Cortex of kidney (tissue), 1 donor: ENCODE measurements at places on chromosomes 6 and 20.

- DNase-seq = no peak
Measured at GRCh38 chr20:2799271-2799670, 1.2 kb downstream of the CPXM1 start.

- no peak for DNase-seq
Measured at GRCh38 chr6:163501439-163501838, 86.9 kb downstream of the QKI start.

- no peak for DNase-seq
Measured at GRCh38 chr6:108751851-108752732, 96.1 kb upstream of the ARMC2 start.

- no peak for DNase-seq
Measured at GRCh38 chr20:38147163-38147562, 17.9 kb downstream of the TGM2 start.

DNA sequence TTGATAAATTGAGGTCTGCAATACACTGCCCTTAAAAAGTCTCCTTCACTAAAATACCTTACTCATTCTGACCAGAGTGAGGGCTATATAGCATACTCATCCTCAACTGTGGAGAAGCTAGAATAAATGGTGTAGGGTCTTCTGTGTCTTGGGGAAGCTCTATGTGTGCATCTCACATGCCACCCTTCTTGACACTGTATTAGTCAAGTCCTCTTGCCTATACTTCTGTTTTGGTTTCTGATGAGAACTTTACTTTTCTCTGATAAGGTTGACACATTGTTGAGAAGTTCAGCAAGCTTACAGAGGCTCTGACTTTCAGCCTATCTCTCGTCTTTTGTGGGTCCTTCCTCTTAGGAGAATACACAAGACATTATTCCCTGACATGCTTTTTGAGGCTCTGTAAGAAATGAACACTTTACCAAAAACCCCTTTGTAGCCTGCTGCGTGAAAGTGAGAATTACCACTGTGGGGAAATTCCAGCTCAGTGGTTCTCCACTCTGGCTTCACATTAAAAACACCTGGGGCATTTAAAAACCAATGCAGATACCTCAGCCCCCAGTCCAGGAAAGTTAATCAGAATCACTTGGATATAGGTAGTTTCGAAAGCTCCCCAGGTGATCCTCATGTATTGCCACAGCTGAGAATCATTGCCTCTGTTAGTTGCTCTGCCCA lies 372.1 kb upstream of the HS3ST5 start:
- DNase-seq = no peak

GRCh38 chr20:4117867-4118266 lies 102.5 kb upstream of the RNF24 start:
- no peak for DNase-seq

DNA sequence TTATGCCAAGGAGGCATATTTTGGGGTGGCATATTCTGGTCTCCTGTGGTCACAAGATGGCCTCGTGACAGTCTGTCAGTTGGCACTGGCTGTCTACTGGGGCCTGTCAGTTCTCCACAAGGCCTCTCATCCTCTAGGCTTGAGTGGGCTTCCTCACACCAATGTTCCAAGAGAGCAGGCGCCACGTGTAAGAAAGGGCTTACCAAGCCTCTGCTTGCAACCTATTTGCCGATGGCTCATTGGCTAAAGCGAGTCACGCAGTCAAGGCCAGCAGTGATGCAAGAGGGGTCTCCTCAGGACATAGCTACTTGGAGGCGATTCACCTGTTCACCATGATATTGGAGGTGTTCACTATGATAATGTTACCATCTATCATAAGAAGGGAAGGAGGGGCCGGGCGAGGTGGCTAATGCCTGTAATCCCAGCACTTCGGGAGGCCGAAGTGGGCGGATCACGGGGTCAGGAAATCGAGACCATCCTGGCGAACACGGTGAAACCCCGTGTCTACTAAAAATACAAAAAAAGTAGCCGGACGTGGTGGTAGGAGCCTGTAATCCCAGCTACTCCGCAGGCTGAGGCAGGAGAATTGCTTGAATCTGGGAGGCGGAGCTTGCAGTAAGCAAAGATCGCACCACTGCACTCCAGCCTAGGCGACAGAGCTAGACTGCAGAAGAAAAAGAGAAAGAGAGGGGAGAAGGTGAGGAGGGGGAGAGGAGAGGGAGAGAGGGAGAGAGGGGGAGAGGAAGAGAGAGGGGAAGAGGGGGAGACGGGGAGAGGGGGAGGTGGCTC lies 35.3 kb downstream of the C6orf52 start:
- DNase-seq = no peak

DNA sequence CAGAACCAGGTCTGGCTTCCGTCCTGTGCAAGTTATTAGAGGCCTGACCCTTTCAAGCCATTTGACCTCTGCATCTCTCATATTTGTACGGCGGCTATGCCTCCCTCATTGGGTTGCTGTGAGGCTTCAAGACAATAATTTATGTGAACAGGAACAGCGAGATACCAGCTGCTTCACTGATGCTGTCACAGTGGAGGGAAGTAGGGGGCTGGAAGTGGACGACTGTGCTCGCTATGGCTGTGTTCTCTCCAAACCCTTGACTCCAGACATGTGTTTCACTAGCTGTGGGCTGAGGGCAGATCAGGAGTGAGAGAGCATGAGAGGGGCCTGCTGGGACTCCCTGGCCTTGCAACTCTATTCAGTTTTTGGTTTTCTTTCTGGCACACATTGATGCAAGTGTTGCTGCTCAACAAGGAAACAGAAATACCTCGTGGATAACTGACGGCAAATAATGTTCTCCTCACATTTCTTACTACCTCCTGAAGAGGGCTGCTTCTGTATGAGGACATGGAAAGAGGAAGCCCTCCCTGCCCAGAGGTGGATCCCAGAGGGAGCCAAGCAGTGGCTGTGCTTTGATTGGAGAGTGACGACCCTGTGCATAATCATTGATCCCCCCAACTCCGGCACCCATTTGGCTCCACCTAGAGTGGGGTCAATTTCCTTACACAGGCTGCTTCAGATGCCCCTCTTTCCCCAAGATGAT lies 34.7 kb upstream of the SCP2D1 start:
- no peak for DNase-seq

DNA sequence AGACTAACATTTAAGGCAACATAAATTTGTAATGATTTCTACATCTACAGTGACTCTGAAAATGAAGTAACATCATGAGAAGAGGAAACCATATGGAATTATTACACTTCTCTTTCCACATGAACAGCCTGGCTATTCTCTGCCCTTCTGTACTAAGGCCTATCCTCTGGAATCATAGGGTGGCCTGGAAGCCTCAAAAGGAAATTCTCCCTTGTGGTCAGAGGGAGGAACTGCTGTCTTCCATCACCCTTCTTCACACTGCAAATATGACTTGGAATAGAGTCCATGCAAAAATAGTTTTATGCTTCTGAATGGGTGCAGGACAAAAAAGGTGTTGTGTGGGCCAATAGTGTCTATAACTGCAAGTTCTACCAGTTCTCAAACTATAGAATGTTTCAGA lies 44.6 kb upstream of the SH3BGRL2 start:
- DNase-seq = no peak

GRCh38 chr6:160258346-160259142 lies at the start of gene SLC22A2:
Gene SLC22A2 (minus strand): TSS chr6:160258821. CDS start chr6:160258757, 64 bp downstream.
- no peak for DNase-seq

DNA sequence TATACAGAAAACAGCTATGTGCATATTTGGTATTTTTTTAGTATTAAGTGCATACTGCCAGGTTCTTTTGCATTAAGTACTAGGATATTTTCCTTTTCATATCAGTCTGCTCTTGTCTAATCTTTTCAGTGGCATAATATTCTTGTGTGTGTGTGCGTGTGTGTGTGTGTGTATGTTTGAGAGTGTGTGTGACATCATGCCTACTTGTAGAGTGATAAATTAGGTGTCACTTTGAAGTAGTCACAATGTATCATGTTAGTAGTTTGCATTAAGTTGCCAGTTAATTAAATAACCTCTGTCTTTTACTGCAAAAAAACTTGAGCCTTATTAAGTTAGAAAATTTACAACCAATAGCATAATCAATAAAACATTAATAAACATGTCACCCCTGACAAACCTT lies 65.3 kb downstream of the CD83 start:
- no peak for DNase-seq

GRCh38 chr6:20259316-20260049 lies 47.2 kb upstream of the MBOAT1 start:
- no peak for DNase-seq

GRCh38 chr20:19253916-19254820 lies 41.7 kb downstream of the SLC24A3 start:
- no peak for DNase-seq

GRCh38 chr6:123659960-123660748 lies 23.4 kb upstream of the TRDN start:
- no peak for DNase-seq

DNA sequence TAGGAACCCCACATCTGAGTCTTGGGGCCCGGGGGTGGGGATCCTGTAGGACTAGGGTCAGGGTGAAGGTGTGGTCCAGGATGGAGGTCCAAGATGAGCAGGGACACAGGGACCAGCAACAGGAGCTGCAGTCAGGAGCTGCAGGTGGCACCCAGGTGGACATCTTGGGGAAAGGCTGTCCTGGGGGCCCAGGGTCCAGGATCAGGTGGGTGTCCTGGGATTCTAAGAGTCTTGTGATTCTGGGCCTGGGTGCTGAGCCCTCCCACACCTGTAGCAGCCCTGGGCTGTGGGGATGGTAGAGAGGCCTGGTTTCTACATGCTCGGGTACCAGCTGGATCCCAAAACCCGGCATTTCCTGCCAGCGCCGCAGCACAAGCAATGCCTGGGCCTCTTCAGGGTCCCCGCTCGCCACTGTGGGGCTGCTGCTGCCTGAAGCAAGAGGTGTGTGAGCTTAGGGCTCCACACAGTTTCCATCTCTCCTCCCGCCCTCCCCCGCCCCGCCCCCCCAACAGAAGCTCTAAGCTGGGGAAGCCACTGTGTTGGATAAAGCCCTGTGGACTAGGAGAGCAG lies 20.7 kb downstream of the ERGIC3 start:
- no peak for DNase-seq

GRCh38 chr6:31631681-31632278 lies 11.3 kb downstream of the PRRC2A start:
- DNase-seq = no peak

DNA sequence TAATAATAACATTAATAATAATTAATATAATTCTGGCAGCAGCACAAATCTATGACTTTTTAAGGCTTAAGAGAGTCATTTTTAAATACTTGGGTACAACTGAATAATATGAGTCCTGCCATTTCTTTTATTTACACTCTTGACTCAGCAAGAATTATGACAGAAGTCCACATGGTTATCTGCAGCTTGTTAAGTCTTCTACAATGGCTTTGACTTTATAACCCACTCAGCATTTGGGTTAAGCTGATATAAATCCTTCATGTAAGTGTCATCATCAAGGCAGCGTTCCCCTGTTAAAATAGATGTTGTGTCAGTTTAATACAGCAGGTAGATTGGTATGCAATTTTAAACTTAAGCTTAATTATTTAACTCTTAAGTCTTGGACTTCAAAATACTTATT lies 131.7 kb downstream of the ARHGAP18 start:
- DNase-seq = no peak

- no peak for DNase-seq
Measured at GRCh38 chr6:32192608-32193039, at the start of gene GPSM3. Gene GPSM3 (minus strand): TSS chr6:32192643. CDS start chr6:32192513, 130 bp downstream.

DNA sequence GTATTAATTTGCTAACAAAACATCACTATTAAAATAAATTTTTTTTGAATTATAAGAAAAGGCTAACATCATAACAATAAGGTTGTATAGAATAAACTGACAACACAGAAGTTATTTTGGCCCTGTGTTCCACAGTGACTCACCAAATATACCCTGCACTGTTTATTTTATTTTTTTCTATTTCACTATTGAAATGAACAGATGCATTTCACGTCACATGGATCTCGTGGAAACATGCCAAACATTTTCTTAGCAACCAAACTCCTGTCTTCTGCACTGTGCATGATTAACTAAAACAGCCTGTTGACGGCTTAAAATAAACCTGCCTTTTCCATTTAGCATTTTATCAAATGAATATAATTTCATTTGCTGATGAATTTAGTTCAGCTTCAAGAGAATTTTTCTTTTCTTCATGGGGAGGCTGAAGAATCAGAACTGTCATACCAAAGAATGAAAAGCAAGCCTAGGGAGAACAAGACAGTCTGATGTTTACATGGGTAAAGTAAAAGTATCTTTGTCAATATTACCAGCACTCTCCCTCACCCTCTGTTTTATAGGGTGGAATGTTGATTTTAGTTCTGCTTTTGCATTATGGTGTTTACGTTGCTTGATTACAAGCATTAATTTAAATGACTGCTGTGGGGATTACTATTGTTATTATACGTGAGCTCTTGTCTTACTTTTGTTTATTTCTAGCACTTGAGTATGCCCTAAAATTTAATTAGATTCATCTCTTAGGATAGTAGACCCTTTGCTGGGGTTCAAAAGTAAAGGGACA lies 115.3 kb downstream of the LCA5 start:
- DNase-seq = no peak

DNA sequence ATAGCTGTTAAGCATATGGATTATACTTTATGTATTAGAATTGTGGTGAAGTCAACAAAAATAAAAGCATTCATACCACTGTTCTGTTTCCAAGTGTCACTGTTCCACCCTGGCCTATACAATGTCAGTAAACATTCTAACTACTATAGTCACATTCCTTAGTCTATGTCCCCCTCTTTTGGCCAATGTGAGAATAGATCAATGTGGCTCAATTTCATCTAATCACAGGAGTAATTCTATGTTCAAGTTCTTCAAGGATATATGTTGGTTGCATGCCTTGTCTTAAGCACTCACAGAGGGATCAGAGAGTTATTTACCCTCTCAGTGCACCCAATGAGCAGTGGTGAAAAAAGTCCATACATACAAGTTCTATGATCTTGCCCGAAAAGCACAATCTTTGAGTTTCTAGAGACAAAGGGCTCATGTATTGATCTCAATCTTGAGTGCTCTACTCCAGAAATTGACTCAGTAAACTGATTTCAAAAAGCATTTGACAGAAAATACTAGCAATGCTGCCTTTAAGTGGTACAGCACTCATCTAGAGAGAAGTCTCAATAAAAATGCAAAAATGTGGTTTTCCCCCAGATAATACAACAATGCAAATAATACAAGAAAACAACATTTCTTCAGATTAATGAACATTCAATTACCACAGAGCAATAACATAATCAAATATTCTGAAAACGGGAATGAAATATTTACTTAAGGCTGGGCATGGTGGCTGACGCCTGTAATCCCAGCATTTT lies 16.5 kb downstream of the SMLR1 start:
- no peak for DNase-seq

- DNase-seq = no peak
Measured at GRCh38 chr6:36685926-36686667, 7.6 kb downstream of the CDKN1A start.

- no peak for DNase-seq
Measured at GRCh38 chr6:31970604-31971271, 1.2 kb downstream of the DXO start.

- DNase-seq = no peak
Measured at GRCh38 chr20:49477200-49477599, 5.3 kb downstream of the KCNB1 start.
